ENCODE measurements at places on chromosomes 16 and 17.

- no peak for DNase-seq
These were observed 228.6 kb upstream of the SDK2 start for GRCh38 chr17:73872816-73873215.

DNA sequence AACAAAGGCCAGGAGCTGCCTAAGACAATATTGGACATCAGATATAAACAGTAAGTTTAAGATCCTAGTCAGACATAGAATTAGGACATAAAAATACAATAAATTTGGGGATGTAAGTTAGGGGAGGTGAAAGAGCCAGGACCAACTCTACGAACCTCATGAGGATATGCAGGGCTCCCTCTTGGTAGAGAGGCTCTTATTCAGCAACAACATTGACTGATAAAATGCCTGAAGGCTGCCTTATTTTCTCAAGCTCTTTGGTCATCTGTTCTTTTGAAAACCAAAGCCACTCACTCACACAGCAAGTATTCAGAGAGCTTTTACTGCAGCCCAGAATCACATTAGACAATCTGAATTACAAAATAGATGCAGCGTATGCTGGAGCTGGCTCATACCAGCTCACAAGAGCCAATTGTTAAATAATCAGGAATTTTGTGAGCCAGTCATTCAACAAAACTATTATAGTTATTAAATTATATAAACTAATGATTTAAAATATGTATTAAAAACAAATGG is 108.6 kb upstream of the CLEC3A start:
- no peak for DNase-seq

DNA sequence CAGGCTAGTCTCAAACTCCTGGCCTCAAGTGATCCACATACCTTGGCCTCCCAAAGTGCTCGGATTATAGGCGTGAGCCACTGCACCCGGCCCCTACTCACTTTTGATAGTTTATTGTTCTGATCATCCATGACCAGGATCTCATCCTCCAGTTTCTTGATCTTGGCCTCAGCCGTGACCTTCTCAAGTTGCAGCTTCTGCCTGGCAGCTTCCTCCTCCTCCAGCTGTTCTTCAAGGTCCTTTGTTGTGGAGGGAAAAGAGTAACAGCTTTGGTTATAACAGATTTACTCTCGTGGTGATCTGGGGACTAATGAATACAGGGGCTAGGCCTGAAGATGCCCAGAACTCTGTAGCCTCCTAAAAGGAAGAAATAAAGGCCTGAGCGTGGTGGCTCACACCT is 89.9 kb downstream of the NDE1 start:
- no peak for DNase-seq

DNA sequence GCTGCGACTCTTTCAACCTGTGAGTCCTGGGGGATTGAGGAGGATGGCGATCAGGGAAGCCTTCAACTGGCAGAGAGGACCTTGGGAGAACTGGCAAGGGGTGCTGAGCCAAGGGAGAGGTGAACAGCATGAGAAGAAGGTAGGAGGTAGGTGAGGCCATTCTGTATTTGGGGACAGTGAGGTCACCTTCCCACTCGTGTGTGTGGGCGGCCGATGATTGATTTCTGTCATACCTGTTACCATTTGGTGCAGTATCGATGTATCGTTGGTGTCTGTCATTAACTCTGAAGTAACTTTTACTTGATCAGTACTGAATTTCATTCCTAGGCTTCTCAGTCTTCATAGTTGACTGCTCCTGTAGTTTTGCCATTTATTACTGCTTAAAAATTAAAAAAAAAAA is 3.8 kb downstream of the ARSG start:
- DNase-seq, result peak; percentile 72

GRCh38 chr16:70692130-70692872 is 6.4 kb upstream of the MTSS2 start:
- DNase-seq, result no peak

DNA sequence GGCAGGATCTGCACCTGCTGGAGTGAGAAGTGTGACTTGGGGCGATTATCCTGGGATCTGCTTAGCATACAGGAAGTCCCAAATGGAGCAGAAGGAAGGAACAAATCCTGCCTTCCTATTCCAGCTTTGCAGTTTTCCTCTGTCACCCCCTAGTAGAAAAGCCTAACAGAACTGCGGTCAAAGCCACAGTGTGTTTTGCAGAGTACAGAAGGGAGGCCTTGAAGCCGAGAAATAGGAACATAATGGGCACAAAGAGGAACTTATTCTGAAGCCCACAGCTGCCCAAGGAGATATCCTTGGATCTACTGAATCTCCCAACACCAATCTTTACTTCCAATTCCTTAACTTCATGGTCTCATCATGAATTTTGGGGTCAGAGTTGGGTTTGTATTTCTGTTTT is 8.5 kb downstream of the KRTAP1-5 start:
- DNase-seq, result no peak

DNA sequence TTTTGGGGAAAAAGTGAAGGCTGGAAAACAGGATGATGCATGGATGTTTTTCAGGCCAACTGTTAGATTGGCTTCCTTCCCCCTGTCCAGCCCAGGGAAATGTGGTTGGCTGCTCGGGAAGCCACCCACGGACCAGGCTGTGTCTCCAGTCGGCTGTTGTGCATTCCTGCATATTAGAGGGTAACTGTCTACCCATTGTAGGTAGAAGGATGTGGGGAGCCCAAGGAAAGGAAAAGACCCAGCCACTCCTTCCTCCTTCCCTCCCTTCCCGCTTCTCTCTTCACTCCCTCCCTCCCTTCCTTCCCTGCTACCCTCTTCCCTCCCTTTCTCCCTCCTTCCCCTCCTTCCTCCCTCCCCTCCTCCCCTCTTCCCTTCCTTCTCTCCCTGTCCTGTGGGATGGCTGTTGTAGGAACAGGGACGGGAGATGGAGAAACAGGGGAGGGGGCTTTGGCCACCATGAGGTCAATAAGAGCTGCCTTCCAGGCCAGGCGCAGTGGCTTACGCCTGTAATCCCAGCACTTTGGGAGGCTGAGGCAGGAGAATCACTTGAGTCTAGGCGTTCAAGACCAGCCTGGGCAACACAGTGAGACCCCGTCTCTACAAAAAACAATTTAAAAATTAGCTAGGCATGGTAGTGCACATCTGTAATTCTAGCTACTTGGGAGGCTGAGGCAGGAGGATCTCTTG is 16.9 kb downstream of the SYT17 start:
- no peak for DNase-seq

- no peak for DNase-seq
These were observed 38.1 kb upstream of the PMFBP1 start for GRCh38 chr16:72210072-72210471.

DNA sequence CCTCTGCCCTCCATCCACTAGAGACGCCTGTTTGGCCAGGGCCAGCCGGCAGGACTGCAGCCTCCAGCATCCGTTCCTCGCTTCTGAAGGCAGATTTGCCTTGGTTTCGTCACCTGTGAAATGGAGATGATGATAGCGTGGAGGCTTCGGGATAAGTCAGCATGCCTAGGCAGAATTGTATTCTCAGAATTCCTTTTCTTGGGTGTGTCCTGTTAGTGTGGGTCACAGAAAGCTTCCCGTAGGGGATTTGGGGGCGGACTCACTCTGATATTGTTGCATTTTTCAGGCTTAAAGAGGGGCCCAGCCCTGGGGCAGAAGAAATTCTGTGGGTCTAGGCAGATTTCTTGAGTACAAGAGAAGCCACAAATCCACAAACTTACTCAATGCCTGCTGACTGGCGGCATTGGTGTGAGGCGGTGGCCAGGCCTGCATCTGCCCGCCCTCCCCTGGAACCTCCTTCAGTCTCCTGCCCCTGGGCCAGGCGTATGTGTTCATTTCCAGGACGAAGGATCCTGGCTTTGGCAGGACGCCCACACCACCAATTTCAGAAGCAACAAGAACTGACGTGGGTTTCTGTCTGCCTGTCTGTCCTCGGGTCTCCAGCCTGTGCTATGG is 17.6 kb downstream of the CCDC42 start:
- no peak for DNase-seq

GRCh38 chr17:36679815-36680467 is 78.6 kb downstream of the MRM1 start:
- no peak for DNase-seq

- DNase-seq, result no peak
These were observed 642 bp upstream of the NEUROD2 start for GRCh38 chr17:39608142-39608981.

- DNase-seq, result no peak
These were observed 2.1 kb downstream of the METTL22 start for GRCh38 chr16:8623634-8624033.

GRCh38 chr16:65375651-65376050 is 253.8 kb upstream of the CDH11 start:
- DNase-seq, result no peak

- no peak for DNase-seq
These were observed 303.7 kb upstream of the TNRC6C start for GRCh38 chr17:77654850-77655249.

DNA sequence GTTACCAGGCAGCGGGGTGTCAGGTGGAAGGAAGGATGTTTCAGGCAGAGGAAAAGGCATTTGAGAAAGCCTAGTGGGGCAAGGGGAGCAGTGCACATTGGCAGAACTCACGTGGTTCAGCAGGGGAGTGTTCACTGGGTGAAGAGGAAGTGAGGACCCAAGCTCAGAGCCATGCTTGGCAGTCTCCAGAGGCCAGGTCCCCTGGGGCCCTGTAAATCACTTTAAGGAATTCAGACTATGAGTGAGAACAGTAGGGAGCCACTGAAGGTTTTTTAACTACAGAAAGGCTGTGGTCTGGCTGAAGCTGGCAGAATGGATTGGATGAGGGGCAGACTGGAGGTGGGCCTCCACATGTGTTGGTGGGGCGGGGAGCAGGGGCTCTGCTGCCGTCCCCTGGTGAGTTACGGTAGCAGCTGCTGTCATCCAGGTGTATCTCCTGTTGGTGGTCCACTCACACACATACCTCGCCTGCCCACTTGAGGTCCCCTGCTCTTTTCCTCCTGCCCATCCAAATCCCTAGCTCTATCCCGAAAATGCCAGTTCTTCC is 5.1 kb downstream of the CLEC16A start:
- DNase-seq, result no peak

- no peak for DNase-seq
These were observed 57.3 kb downstream of the MAF start for GRCh38 chr16:79543219-79543618.

DNA sequence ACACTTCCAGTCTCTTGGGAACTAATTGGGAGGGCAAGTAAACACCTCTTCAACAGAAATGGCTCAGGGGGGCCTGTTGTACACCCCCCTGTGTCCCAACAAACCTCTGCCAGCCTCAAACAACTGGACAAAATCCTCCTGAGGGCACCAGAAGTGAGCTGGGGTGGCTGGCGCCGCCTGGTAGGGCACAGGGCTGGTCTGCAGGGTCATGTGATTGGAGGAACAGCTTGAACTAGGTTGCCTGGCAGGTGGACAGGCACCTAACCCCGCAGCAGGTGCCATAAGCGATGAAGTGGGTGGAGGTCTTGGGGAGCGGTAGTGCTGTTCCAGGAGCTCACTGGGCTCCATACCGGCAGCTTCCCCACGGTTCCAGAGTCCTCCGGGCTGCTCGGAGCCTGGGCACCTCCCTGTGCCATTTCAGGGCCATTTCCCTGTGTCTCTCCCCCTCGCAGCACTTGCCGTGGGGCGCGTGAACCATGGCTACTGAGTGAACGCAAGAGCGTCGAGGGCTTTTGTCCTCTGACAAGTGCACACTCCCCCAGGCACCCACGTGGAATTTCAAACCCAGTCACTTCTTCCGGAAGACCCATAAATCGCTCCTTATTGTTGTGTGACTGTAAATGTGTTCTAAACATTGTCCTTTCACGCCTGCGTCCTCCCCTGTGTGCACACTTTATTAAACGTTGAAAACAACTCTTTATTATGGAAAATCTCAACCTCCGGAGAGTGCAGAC is 101.5 kb downstream of the SEC14L1 start:
- DNase-seq, result no peak

GRCh38 chr16:23355106-23355670 is 53.1 kb downstream of the SCNN1B start:
- no peak for DNase-seq

GRCh38 chr17:76547183-76547641 is 7.4 kb downstream of the PRCD start:
- peak; percentile 73 for DNase-seq

DNA sequence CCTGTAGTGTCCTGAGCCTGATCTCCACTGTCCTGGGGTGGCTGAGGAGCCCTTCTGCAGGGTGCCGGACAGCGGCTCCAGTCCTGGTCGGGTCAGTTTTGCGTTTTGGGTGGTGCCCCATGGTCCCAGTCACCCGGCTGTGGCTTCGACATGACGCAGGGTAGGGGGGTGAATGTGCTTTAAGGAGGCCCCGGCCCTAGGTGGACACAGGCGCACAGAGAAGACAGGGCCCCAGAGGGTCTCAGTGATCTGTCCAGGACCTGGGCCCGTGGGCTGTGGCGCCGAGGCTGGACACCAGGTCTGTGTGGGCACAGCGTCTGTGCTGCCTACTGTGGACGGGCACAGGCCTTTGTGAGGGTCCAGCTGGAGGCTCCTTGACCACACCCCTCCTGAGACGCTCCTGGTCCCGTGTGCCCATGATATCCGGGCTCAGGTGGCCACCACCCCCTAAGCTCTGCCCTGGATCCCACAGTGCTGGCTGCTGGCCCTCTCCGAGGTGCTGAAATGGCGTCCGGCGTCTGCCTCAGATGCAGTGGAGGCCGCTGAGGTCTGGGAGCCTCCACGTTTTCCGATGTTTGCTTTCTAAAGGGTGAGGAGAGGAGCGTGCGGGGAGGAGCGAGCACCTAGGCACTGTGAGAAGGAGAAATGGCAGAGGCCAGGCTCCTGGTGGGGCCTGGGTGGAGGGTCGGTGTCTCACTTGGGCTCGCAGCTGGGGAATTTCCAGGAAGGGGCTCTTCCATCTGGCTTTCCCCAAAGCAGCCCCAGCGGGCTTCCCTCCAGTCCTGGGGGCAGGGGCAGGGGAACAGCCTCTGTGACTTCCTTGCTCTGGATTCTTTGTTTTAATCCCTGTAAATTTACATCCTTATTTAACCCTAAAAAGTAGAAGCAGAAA is 56.1 kb upstream of the ACSF3 start:
- peak; percentile 52 for DNase-seq

DNA sequence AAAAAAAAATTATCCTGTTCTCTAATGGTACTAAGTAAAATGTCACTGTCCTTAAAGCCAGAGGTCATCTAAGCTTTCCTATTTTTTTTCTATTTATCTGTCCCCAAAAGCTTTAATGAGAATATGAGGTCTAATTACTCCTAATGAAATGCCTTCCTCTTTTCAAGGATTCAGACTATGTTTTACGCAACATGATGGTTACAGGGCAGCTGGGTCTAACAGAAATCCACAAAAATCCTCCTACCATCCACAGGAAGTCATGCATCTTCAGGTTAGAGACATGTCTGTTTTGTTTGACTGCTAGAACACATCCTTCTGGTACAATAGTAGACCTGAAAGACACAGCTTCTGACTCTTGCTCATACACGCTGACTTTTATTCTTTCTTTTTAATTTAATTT is 29.7 kb upstream of the NSRP1 start:
- DNase-seq, result no peak

- DNase-seq, result no peak
These were observed 94.9 kb upstream of the GOT2 start for GRCh38 chr16:58828901-58829545.
